ENCODE measurements at places on chromosomes 13 and 19. TPM values are rescaled to one million over a fixed set of nuclear protein-coding genes. Genes with fewer than 3 reads are reported as not detected.

GAPDHS gene
- total RNA-seq, result not detected

GZMM gene
- total RNA-seq, result not detected

TINCR gene
- 0.31 TPM for total RNA-seq

RFPL4AL1 gene
- total RNA-seq, result not detected

KLK5 gene
- not detected for total RNA-seq

DCT gene
- total RNA-seq, result 0.47 TPM

TEX29 gene
- total RNA-seq, result not detected

CD33 gene
- 0.16 TPM for total RNA-seq

RAB4B gene
- total RNA-seq, result 8.6 TPM

OR1I1 gene
- total RNA-seq, result not detected

IGSF23 gene
- total RNA-seq, result not detected

ZNF260 gene
- total RNA-seq, result 48.4 TPM

ZNF93 gene
- 27.0 TPM for total RNA-seq

ZNF578 gene
- 28.4 TPM for total RNA-seq

KCNJ14 gene
- total RNA-seq, result 0.47 TPM

NUFIP1 gene
- total RNA-seq, result 7.5 TPM

LGALS7B gene
- not detected for total RNA-seq

JAK3 gene
- total RNA-seq, result 1.1 TPM

SYT5 gene
- 36.8 TPM for total RNA-seq

FBXO27 gene
- 5.6 TPM for total RNA-seq

BRME1 gene
- total RNA-seq, result 11.1 TPM

ZNF610 gene
- 17.8 TPM for total RNA-seq

MBD3L5 gene
- total RNA-seq, result not detected

CYP2A7 gene
- 0.78 TPM for total RNA-seq

PCDH17 gene
- total RNA-seq, result 21.1 TPM

FXYD3 gene
- not detected for total RNA-seq
